NCI-H1417 (cell line): ENCODE measurements at places on chromosomes 16 and 17.

DNA sequence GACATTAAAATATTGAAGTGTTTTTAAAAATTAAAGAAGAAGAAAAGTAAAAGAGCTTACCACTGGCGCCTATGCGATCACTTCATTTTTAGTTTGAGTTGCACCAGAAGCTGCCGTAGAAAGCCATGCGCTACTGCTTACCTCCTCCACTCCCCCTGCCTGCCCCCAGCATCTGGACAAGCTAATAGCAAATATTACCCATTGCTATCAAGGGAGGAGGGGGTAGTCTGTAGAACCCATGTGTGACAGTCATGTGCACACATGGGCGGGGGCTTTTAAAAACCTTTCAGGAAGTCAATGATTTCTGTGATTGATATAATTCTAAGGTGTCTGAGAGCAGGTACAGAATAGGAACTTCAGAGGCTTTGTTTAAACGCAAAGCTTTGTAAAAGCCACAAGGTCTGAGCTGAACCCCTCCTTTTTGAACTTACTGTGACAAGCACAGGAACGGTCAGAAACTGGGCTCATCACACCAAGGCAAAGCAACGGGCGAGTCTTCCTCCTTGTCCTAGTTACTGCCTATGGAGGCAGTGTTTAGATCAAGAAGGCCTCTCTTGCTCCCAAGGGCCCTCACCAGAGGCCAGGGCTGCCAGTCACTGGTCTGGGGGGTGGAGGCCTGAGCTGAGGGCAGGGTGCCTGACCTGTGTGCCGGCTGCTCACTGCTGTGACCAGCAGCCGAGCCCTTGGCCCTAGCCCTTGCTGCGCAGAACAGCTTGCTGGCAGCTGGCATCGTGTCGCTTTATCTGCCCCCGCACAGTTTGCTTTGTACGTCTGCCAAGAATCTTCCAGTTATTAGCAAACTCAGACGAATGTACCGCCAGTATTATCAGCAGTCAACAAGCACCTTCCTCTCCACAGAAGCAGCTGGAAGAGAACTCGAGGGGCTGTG, 15.0 kb downstream of the GINS2 start:
- peak; percentile 84 for DNase-seq

GRCh38 chr16:25478476-25478875, 213.3 kb upstream of the HS3ST4 start:
- no peak for DNase-seq

DNA sequence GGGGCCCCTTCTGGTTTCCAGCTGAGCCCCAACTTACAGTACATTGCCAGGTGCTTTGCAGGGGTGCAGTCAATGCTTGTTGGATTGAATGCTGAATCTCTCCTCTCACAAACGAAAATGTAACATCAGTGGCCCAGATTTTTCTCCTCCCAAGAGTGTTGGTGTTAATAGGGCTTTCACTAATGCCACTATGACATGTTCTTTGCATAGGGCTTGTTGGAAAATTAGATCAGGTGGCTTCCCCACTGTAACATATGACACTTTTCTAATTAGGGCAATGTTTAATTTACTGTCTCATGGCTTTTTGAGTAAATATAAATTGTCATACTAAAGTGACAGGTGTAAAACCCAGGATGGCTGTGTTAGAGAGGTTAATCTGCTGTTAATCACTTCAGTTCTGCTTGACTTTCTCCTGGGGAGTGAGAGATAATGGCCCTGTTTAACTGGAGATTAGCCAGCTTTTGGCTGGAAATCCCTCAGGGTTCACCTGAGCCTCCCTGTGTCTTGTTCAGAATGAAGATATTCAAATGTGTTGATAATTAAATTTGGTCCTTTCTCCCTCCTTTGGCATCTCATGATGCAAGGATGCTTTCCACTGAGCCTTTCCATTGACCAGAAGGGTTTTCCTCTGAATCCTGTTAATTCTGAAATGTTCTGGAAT, 502.3 kb downstream of the RBFOX1 start:
- no peak for DNase-seq

- DNase-seq: peak; percentile 63
Observed at GRCh38 chr17:33199571-33200510, 93.3 kb downstream of the ASIC2 start.

GRCh38 chr17:47785538-47786123, 36.0 kb downstream of the OSBPL7 start:
- DNase-seq: no peak

GRCh38 chr17:44121997-44122815, 1.2 kb downstream of the HDAC5 start:
- DNase-seq: no peak

DNA sequence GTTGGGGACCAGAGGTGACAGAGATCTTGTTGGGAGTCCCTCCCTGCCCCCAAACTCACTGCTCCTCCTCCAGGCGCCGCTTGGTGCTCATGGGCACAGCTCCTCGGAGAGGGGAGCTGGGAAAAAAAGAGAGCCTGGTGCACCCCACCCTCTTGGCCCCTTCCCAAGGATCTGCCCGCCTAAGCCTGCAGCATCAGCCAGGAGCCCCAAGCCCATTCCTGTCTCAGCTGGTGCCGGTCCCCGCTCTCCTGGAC, 400 bp downstream of the HCFC1R1 start:
- no peak for DNase-seq

- DNase-seq: no peak
Observed at GRCh38 chr17:16920628-16921020, 51.3 kb downstream of the TNFRSF13B start.

DNA sequence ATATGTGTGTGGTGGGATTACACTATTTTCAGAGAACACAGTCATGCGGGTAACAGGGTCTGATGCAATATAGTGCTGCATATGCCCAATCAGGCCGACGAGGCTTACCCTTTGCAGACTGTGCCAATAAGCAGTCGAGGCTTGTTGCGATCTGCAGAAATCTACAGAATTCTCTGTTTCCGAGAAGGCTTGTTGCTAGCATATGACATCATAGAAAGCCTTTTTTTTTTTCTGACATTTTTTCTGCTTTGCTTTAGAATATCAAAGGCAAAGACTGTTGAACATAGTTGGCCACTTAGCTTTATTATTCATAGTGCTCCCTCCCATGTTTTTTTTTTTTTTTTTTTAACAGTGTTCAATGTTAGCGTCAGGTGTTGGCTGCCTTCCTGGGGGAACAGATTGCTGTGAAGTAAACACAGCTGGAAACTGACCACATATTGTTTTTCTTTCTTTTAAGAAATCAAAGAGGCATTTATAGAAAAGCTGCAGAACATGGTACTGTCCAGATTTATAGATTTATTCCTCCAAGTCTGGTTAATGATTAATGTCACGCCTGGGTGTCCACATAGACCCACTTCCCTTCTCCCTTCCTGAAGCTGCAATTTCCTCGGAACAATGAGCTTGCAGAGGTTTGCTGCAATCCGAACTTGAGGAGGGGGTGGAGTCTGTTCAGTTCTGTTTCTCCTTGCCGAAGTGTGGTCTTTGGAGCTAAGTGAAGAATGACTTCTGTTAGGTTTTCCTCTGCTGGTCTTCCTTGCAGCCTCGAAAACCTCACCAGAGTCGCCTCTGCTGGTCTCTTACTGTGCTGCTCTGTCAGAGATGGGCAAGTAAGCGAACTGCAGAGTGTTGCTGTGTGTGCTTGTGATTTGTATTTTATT, 87.3 kb downstream of the MAP2K6 start:
- DNase-seq: peak; percentile 41

- DNase-seq: no peak
Observed at GRCh38 chr17:21475571-21475970, 99.4 kb downstream of the KCNJ12 start.

DNA sequence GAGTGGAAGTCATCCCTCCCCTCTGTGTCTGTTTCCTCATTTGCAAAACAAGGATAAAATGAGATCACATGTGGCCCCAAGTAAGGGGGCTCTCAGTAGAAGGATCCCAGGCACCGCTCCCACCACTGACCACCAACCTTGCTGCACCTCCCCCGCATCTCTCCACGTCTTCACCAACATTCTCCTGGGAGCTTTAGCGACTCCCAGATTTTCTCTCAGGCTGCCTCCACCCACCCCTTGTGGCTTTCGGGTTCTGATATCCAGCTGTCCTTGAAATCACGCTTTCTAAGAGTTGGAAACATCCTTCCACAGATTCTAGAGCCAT, 16.4 kb upstream of the NTN1 start:
- no peak for DNase-seq

DNA sequence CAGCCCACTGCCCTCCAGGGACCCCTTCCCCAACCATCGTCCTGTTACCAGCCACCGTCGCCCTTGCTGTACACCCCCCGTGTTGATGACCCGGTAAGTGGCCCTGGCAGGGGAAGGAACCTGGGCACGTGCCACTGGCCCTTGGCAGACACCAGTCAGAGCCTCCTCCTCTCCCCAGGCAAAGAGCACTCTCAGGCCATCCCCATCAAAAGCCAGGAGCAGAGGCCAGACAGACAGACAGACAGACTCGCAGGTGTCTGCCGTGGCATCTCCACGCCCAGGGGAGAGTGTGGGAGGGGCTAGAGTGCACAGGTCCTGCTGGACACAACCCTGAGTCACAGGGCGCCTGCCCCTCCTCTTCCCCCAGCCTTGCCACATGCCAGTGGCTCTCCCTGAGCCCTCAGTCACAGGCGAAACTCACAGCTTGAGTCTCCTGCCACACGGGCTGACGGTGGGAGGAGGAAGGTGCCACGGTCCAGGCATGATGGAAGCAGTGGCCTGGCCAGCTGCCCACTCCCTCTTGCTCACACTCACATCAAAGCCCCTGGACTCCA, 7.8 kb downstream of the CLCN7 start:
- no peak for DNase-seq

- no peak for DNase-seq
Observed at GRCh38 chr16:72128701-72129100, 35.1 kb downstream of the DHX38 start.

DNA sequence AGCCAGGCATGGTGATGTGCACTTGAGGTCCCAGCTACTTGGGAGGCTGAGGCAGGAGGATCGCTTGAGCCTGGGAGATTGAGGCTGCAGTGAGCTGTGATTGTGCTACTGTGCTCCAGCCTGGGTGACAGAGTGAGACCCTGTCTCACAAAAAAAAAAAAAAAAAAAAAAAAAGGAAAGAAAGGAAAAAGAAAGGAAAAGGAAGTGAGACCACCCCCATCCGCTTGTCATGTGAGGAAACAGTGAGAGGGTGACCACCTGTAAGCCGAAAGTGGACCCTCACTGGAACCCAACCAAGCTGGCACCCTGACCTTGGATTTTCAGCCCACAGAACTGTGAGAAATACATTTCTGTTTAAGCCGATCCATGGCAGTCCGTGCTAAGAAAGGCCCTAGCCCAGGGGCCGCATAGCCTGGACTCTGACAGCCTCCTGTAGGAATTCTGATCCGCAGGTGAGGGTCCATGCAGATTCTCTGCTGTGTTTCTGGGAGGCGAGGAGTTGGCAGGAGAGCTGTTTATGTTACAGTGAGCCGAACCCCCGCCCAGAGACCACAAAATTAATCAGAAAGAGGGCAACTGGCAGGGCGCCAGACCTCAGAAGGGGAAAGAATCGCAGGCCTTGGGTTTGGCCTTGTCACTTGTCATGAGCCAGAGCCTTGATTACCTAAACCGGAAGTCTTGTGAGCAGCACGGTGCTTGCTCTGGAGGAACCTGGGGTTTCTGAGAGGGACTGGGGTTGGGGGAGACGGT, 945 bp downstream of the SGSH start:
- peak; percentile 40 for DNase-seq

DNA sequence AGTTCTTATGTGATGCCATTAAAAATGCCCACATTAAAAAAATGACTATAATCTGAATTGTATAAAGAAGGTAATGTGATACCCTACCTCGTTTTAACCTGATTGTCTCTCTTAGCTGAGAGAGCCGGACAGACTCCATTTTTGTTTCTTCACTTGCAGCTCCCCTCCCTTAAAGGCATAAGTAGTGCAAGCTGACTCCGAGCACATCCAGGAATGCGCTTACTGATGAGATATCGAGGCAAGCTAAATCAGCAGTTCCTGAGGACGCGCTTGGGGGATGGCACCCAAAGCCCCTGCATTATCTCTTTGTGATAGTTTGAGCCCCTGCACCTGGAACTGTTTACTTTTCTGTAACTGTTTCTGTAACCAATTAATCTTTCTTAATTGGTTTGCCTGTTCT, 6.3 kb downstream of the KRT24 start:
- DNase-seq: peak; percentile 70

DNA sequence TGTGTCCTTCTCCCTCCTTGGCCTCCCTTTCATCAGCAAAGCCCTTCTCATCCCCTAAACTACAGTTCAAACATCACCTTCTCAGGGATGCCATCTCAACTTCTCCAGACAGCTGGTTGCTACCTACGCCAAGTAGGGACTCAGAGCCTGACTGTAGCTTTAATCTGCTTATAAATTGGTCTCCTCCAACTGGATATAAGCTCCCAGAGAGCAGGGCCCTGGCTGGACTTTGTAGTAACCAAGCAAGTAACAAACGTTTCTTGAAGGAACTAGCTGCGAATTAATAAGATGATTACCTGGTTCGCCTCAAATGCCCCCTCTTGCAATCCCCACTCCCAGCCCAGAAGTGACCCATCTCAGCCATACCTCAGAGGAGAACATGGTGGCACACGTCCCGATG, 17.5 kb upstream of the KLHL11 start:
- no peak for DNase-seq

DNA sequence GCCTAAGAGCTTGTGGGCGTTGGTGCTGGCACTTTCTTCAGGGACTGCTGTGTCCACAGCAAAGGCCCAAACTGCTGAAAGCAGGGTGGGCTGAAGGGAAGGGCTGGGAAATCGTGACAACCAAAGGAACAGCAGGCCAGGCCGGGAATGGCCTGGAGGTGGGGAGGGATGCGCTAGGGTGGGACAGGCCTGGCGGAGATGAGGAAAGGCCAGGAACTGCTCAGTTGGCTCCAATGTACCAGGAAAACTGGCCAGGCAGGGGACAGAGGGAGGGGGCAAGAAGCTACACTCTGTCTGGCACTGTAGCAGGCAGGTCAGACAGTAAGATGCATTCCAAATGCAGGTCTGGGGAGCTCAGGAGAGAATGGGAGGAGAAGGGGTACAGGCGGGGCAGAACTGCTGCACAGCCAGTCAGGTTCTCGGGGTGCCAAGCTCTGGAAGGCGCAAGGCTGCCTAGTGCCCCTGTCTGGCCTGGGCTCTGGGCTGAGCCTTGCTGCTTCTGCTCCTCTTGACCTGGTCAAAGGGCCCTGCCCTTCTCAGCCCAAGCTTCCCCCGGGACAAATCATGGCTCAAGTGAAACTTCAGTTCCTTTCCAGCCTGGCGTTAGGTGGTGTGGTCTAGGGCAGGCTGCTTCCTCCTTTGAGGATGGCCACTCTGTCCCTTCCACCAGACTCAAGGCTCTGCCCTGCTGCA, 7.3 kb downstream of the PNMT start:
- DNase-seq: no peak

GRCh38 chr16:22727285-22728166, 86.4 kb upstream of the HS3ST2 start:
- no peak for DNase-seq

DNA sequence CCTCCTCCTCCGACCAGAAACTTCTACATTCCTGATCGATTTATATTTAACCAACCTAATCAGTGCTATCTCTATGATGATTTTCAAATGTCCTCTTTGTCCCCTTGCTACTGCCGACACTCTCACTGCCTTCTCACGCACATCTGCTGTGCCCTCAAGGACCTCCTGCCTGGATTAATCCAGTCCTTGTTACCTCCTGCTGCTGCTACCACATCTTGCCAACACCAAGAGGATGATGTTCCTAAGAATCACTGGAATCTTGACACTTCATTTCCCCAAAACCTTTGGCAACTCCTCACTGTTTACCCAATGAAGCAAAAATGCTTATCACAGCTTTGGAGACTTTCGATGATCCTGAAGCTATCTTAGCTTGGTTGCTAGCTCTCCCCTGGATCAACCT, 287.3 kb upstream of the AXIN2 start:
- no peak for DNase-seq
